Stimulated activated CD4-positive, alpha-beta T cell treated with anti-CD3 and anti-CD28 coated beads, Interleukin-15, amount 100 ng/mL, for 48 hours (primary cell): ENCODE measurements at places on chromosomes 2 and 18.
A peak's percentile ranks its signal among the peaks of the same experiment; 100 is the strongest.

DNA sequence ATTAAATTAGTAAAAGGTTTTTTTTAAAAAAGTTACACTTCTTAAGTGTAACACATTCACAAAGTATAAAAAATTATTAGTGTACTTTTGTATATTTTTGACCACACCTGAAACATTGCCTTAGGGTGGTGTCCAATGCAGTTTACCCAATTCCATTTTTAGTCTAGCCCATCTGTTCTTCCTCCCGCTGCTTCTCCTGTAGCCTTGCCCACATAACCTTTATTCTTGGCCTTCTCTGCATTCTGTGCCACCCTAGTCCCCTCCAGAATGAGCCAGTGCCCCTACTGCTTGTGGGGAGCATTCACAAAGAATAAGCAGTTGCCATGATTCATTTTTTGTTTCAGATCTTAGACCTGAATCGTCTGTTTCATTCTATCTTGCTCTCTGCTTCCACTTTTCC, 78.4 kb upstream of the MYT1L start:
- no peak for DNase-seq

- DNase-seq = peak; percentile 18
Observed at GRCh38 chr2:233033672-233034071, 1.2 kb downstream of the NEU2 start.

DNA sequence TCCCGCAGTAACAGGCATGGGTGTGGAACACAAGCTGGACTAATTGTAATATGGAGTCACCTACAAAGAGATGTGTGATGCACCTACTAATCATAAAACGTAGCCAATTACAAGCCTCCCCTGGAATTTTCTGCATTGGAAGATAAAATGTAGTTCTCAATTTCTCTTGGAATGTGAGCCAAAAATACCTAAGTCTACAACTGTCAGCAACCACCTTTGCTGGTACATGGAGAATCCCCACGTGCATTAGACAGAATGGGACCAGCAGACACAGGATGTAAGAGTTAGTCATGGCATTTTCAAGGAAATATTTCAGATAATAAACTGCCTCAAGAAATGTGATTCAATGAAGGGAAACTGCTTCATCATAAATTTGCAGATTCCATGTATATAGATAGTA, 85.6 kb upstream of the DCC start:
- DNase-seq = no peak

DNA sequence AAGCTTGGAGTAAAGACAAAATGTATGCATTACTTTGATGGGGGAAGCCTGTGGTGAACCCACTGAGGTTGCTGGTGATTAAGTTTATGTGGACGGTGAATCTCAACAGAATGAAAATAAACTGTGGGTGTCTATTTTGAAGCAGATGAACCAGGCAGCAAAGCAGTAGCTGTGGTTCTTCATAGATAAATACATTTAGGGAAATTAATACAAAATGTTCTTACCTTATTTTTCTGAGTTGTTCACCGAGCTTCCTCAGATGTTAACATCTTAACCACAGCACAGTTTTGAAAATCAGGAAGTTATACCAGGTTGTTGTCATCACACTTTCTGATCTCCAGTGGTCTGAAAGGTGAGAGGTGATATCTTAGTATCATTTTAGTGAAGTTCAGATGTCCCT, 53.9 kb downstream of the NCK2 start:
- DNase-seq = no peak

DNA sequence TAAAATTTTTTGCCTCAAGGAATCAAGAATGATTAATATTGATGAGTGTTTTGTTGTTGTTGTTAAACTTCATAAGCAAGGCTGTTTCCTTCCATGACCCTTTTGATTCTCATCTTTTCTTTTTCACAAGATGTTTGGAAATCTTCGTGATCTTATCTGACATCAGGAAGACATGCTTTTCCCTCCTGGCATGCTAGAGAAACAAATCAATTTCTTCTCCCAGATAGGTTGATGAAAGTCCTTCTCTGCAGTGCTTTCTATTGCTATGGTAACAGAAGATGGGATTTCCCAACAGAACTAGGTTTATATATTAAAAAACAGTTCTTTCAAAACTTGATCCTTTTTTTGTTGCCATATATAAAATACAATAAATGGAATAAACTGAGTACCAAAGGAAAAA, 85.2 kb downstream of the EML6 start:
- DNase-seq = no peak
